ENCODE measurements at places on chromosomes 5 and 9. TPM values are rescaled to one million over a fixed set of nuclear protein-coding genes. Genes with fewer than 3 reads are reported as not detected.

NTRK2 gene
- 11.1 TPM for polyA plus RNA-seq

PCDHGA7 gene
- polyA plus RNA-seq, result 0.31 TPM

AQP7 gene
- 42.7 TPM for polyA plus RNA-seq

SMIM33 gene
- not detected for polyA plus RNA-seq

ST8SIA4 gene
- polyA plus RNA-seq, result 0.45 TPM

IGIP gene
- 3.6 TPM for polyA plus RNA-seq
